ENCODE measurements at places on chromosomes 4 and X.

DNA sequence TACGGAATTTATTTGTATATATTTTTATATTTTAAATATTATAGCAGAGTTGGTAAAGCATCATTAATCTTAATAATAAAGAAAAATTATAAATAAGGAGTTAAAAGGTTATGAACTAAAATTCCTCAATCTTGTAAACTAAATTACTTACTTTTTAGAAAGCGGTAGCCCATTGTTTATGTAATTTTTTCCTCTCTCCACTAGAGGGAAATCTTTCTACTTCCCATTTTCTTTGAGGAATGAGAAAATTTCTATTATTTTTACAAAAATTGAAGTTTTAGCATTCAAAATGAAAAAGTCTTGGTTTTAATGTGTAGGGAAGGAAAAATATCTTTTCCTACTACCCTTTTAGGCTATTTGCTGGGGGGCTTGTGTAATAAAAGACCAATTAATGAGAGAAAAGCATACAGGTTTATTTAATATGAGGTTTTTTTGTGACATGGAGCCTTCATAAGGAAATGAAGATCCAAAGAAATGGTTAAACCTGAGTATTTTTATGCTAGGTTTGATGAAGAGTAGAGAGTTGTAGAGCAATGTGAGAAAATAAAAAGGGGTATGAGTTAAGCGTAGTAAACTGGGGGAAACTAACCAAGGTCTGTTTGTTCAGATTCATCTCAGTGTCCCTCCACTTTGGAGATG lies 68.7 kb upstream of the ADAD1 start:
- no peak for DNase-seq

DNA sequence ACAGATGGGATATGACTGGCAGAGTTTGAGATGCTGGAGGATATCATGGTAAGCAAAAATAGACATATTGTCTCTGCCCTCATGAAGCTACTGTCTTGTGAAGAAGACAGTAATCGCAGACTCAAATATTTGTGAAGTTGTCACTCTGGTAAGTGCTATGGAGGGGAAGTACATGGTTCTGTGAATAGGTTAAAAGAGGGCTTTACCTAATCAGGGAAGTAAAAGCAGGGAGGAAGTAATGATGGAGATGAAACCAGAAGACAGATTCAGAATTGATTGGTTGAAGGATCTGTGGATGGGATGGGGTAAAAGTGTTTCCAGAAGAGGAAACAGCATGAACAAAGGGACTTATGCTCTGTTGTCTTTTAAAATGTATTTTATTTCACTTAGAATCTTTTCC lies 19.3 kb upstream of the MAGED1 start:
- DNase-seq: no peak

GRCh38 chr4:142645475-142646108 lies 200.5 kb downstream of the INPP4B start:
- no peak for DNase-seq

- DNase-seq: no peak
These were observed 241.4 kb downstream of the UGT8 start for GRCh38 chr4:114839986-114840385.

DNA sequence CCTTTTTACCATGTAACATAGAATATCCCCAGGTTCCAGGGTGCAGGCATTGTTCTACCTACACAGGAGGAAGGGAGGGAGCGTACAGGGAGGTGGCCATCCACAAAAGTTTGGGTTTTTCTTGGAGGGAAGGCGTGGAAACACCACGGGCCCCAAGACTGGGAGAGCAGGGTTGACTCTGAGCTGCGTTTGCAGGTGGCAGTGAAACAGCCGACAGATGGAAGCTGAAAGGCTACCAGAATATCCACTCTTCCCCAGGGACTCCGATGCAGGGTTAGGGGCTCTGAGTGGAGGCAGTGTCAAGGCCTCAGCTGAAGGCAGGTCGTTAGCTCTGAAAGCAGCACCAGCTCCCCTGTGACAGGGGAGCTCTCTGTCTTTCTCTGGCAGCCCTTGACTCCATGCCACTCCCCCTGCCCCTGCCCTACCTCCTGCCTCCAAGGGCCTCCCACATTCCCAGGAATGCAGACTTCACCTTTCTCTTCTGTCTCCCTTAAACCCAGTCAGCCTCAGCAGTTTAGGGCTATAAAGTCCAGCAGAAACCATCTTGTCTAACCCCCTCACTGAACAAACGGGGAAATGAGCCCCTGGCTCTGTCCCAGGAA lies 14.0 kb upstream of the GLOD5 start:
- no peak for DNase-seq

- DNase-seq: no peak
These were observed 250.5 kb downstream of the TECRL start for GRCh38 chr4:64158648-64159326.

DNA sequence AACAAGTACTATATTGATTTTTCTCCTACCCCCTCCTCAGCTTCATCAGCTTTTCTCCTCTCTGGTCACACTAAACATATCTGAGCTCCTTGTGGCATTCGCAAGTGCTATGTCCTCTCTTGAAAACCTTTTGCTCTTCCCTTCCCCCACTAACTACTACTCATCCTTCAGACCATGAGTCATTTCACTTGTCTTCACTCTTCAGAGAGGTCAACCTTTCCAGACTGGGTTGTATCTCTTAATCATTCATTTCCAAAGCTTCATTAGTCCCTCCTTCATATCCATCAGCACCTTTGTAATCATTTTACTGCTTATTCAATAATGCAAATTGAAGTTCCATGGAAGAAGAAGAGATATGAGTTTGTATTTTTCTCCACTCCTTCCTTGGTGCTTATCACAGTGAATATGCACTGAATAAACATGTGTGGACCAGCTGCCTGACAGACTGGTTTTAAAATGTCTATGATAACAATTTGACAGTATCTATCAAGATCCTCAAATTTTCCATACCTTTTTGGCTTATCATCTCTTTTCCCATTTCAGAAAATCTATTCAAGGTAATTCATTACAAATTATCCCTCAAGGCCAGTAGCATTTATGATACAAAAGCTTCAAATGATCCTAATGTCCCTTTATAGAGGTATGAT lies 28.4 kb downstream of the DDX60L start:
- DNase-seq: no peak

- no peak for DNase-seq
These were observed 48.2 kb downstream of the PPEF1 start for GRCh38 chrX:18755651-18756050.

- no peak for DNase-seq
These were observed 108.1 kb downstream of the UCHL1 start for GRCh38 chr4:41364876-41365275.

DNA sequence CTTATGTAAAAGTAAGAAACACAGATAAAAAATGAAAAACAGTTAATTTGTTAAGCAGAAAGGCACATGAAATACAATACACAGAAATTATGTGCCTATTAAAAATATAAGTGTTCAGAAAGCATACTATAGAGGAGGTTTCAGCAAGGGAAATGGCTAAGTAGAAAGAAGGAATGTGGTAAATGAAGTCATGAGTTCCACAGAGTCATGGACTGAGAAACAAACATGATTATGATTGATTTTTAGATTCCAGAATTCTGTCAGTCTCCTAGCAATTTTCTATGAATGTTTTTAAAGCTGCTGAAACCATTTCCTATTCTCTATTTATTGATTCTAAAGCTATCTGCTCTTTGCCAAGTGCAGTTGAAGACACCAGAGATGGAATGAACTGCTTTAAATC lies 1398.4 kb downstream of the ARAP2 start:
- DNase-seq: no peak

- no peak for DNase-seq
These were observed 27.1 kb upstream of the HGFAC start for GRCh38 chr4:3414421-3415279.

DNA sequence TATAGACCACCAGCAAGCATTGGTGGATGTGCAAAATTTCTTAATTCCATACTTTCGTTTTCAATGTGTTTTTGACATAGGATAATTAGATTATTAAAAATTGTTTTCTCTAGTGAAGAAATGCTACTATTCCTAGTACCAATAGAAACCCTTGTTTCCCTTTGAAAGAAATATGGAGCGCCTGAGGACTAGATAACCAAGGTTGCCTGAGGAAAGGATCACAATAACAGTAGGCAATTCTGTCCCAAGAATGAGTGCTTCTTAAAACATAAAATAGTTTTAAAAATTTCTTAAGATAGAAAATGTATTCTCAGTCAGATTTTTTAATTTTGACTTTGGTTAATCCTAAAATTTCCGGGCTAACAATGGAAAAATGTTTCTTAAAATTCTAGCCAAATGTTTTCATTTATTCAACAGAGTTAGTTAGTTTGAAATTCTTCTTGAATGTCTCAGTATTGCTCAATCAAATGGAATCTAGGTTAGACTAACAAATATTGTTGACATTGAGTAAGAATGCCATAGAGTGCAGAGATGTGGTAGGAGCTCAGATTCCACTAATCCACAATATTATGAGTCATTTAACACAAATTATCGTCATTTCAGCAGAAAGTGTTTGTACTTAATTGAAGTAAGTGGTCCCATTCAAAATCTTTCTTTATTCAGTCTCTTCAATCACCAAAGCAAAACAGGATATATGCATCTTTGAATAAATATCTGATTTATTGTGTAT lies 666.0 kb downstream of the GRID2 start:
- DNase-seq: no peak

DNA sequence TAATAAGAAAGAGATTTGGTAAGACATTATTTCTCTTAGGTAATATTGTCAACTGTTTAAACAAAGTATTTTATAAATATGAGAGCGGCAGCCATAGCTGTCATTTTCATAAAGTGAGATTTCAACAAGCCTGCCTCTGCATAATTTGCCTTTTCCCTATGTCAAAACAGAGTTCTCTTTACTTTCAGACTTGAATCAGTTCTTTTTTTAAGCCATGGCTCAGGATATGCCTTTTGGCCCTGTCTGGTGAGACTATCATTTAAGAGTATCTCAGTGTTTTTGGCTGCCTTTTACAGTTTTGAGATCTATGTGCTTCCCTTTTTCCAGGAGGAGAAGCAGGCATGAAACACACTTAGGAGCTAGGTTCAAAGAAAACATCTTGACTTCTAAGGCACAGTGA lies 7.5 kb upstream of the GUCY1A1 start:
- DNase-seq: no peak

DNA sequence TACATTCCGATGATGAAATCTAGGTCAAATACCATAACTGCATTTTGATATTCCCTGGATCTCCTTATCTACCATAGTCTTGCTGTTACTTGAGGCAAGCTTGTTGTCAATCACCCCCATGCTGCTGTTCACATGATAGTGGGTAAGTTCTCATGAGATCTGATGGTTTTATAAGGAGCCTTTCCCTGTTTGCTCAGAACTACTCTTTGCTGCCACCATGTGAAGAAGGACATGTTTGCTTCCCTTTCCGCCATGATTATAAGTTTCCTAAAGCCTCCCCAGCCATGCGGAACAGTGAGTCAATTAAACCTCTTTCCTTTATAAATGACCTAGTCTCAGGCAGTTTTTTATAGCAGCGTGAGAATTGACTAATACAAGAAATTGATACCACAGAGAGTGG lies 432.0 kb downstream of the GLUD2 start:
- DNase-seq: no peak

GRCh38 chr4:1379801-1380331 lies 26.4 kb downstream of the NKX1-1 start:
- DNase-seq: no peak

DNA sequence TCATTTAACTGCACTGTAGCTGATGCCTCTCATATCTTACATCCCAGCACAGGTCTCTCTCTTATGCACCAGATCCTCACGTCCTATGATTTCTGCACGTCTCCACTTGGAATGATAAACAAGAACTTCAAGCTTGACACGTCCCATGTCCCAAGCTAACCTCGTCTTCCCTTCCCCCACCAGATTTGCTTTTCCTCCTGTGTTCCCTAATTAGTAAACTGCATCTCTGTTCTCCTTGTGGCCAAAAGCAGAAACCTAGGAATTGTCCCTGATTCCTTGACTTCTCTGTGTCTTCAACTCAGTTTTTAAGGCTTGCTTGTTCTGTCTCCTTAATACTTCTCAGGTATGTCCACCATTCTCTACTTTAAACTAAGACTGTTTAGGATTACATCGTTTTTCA lies 171.9 kb downstream of the BMPR1B start:
- DNase-seq: no peak

DNA sequence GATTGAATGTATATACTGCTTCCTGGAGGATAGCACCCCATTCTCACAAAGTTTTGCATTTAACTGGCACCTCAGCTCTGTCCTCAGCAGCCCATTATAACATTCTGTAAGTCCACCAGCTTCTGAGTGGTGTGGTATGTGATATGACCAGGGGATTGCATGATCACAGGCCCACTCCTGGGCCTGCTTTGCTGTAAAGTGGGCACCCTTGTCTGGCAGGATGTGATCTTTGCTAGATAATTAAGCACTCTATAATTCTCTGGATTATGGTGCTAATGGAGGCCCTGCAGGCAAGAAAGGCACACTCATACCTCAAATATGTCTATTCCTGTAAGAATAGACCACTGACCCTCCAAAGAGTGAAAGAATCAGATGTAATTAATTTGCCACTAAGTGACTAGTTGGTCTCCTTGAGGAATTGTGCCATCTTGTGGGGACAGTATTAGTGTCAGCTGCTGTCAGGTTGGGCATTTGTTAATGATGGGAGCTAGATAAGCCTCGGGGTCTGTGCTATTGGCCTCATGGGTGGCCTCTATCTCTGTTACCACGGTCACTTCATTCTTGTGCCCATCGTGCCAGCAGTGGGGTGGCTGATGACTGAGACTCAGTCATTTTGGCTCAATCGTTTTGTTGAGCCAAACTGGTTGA lies 2.2 kb upstream of the CFI start:
- DNase-seq: no peak

GRCh38 chr4:100287534-100287933 lies 97.3 kb upstream of the DDIT4L start:
- DNase-seq: no peak

DNA sequence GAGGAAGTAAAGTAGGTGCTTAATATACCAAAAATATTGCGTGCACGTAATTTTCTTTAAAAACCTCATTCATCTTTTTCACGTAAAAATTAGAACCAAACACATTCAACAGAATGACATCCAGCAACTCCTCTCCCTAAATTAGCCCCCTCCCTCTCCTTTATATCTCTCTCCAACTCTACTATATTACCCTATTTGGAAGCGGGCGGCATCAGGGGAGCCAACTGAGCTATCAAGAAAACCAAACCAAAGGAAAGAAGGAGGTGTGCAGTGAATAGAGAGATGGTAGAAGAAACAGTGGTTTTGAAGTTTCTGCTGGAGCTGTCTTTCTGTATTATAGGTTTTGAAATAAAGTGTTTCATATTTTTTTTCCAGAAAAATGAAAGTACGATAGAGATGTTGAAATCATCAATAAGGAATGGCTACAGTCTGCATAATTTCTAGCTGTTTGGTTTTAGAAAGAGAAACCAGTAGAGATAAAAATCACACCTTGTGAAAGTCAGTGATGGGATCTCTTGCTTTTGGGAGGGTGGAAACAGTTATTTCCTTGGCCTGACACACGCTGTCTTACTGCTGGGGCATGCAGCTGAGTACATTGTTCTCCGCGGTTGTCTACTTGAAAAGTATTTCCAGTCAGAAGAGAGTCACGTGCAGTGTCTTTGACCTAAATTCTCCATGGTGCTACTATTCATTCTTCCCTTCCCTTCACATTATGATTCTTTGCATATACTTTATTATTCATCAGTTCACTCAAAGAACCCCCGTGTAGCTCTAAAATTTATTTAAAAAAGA lies 94.1 kb upstream of the WDR17 start:
- DNase-seq: no peak

GRCh38 chr4:182091128-182091527 lies 152.1 kb upstream of the TENM3 start:
- DNase-seq: no peak

- no peak for DNase-seq
These were observed 608.6 kb downstream of the KLHL13 start for GRCh38 chrX:117508021-117508420.

GRCh38 chr4:16757080-16757521 lies 141.3 kb downstream of the LDB2 start:
- DNase-seq: no peak

GRCh38 chr4:35710343-35710742 lies 534.0 kb downstream of the ARAP2 start:
- DNase-seq: no peak

All from stimulated activated CD8-positive, alpha-beta memory T cell treated with anti-CD3 and anti-CD28 coated beads, Interleukin-2, amount 100 ng/mL, for 1 hour (primary cell).